GOT3 (cell line): ENCODE measurements at places on chromosomes 6 and 20.

DNA sequence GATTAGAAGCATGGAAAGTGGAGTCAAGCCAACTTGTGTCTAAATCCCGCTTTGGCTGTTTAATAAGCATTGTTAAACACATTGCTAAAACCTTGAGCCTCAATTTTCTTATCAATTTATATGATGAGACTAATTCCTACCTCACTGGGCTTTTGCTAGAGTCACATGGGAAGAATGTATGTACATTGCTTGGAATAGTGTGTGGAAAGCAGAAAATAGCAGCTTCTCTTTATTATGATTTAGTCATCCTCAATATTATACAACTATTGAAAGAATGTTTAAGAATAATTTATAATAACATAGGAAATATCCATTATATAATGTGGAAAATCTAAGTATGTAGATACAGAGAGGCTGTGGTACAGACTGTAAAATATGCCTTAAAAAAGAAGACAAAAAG lies 313.0 kb upstream of the CDYL start:
- DNase-seq: no peak

GRCh38 chr6:169291646-169292337 lies 38.1 kb upstream of the THBS2 start:
- no peak for DNase-seq

DNA sequence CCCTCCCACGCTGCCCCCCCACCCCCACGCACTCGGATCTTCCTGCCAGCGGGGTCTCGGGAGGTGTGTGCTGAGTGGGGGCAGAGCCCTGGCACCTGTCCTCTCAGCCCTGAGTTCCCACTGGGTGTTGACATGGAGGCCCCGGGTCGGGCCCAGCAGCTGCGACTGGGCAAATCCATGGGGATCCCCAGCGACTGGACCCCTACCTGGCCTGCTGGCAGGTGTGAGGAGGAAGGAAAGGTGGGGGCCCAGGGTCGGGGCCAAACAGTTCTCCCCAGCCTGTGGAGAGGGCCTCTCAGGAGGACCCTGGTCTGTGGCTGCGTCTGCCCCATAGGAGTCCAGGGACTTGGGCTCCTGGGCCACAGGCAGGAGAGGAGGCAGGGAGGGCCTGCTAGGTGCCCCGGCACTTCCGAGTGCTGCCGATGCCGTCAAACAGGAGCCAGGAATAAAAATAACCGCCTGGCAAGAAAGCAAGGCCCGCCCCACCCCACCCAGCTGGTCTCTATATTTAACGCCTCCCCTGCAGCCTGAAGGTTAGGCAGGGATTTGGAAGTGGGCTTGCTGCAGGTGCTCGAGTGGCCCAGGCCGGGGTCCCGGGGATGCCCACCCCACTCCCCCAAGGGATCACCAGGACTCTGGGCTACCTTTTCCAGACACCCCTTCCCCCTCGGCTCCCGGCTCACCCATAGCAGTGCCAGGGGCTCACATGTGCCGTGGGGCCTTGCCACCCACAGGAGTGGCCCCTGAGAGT lies 1.4 kb upstream of the EEF1A2 start:
- no peak for DNase-seq

GRCh38 chr6:21265034-21265729 lies 328.4 kb upstream of the SOX4 start:
- DNase-seq: no peak

DNA sequence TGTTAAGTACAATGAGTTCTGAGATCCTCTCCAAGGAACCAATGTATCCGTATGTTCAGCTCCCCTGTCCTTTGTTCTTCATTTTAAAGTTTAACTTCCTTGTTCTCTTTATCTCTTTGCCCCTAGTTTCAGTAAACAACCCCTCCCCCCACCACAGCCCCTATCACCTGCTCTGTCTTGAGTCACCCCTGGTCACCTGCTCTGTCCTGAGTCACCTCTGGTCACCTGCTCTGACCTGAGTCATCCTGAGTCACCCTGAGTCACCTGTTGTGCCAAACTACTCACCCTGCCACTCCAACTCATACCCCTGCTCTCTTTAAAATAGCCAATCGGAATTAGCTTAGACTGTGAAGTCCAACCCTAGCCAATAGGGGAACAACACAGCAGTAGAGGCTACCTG lies 288.7 kb upstream of the CDYL start:
- DNase-seq: no peak

DNA sequence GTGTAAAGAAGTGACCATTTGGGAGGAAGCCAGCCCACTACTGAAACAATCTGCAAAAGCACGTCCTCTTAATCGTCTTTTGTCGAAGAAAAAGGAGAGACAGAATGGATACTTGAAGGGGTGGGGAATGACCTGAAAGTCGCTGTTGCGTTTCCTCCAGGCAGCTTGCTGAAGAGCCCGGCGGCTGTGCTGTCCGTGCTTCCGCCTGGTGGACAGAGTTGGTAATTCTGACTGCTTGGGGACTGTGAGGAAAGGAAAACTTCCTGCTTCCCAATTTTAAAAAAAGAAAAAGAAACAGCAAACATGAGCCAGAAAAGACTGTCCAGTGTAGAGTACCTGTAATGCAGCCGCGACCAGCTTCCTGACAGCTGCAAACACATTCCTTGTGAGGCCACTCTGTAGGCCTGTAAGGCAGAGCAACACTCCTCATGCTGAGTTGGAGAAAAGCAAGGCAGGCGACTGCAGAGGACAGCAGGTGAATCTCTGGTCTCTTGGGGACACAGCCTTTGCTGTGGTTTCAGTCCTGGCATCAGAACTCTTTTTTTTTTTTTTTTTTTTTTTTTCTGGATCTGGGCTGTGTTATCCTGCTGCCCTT lies 251.1 kb upstream of the TBX18 start:
- DNase-seq: no peak

- no peak for DNase-seq
These were observed 23.3 kb upstream of the ARFGEF2 start for GRCh38 chr20:48898210-48898609.

DNA sequence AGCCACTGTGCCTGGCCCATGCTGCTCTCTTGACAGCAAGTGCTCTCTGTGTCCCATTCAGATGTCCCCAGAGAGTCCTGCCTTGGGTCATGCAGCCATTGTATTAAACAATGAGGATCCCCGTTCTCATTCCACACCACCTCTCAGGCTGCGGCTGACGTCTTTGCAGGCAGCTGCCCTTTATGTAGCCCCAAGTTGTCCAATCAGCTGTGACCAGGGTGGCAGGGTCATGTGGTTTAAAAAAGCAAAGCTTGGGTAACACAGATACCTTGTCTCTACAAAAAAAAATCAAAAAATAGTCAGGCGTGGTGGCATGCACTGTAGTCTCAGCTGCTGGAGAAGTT lies 13.2 kb downstream of the GCNT2 start:
- DNase-seq: no peak
